ENCODE measurements at places on chromosomes 5 and 9.
A peak's percentile ranks its signal among the peaks of the same experiment; 100 is the strongest.

GRCh38 chr9:124652203-124652602 lies 118.9 kb downstream of the NR6A1 start:
- DNase-seq, result no peak

DNA sequence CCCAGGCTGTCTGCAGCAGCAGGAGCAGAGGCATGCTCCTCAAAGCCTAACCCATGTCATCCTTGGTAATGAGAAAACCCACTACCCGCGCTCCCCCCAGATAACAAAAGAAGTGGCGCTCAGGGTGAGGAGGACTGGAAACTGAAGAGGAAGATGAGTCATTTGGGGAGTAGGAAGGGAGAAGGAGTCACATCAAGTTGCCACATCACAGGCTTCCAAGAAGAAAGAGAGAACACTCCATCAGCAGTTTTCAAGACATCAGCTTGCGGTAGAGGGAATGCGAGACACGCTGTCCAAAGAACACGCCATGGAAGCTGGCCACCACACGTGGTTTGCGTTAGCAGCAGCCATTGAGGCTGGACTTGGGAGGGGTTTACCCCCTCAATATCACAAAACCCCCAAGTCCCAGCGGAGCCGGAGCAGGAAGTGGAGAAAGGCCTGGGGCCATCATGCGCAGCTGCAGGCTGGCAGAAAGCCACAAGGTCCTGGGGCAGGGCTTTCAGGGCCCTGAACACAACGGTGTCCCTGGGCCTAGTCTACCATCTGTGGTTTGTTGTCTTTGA lies 41.5 kb downstream of the SH3PXD2B start:
- peak; percentile 71 for DNase-seq

- no peak for DNase-seq
Measured at GRCh38 chr5:82512025-82512424, 233.9 kb upstream of the RPS23 start.

DNA sequence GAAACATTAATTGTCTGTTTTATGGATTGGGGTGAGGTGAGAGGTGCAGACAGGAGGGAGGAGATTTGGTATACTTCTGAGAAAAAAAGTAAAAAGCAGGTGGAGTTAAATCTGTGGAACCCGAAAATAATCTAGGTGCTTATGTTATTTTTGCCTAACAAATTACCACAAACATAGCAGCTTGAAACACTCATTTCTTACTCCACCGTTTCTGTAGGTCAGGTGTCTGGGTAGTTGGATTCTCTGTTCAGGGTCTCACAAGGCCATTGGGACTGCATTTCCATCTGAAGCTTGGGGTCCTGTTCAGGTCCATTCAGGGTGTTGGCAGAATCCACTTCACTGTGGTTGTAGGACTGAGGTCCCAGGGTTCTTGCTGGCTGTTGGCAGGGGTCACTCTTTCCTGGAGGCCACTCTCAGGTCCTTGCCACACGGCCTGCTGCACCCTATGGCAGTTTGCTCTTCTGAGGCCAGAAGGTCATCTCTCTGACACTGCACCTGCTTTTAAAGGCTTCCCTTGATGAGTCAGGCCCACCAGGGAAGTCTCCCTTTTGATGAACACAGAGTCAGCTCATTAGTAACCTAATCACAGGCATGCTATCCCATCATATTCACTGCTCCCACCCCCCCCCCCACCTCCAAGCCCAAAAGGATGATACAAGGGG lies 82.2 kb downstream of the TRIO start:
- no peak for DNase-seq

- DNase-seq, result no peak
Measured at GRCh38 chr9:120737416-120738165, 23.3 kb upstream of the MEGF9 start.

DNA sequence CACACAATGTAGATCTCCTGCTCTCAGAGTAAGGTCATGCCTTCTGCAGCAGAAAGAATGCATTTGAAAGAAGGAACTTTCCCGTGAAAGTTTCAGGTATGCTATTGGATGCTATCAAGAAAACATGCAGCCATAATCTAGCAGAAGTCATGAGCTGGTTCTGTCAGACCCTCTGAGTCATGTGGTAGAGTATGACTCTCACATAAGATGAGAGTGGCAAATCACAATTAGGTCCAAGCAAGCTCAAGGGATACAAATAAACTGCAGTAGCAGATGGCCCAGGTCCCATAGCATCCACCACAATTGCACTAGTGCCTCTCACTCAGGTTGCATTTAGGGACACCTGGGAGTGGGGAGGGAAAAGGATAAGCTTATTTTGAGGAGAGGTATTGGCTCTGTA lies 292.8 kb downstream of the ASTN2 start:
- DNase-seq, result no peak

GRCh38 chr5:103513701-103514100 lies 48.9 kb downstream of the NUDT12 start:
- DNase-seq, result no peak

DNA sequence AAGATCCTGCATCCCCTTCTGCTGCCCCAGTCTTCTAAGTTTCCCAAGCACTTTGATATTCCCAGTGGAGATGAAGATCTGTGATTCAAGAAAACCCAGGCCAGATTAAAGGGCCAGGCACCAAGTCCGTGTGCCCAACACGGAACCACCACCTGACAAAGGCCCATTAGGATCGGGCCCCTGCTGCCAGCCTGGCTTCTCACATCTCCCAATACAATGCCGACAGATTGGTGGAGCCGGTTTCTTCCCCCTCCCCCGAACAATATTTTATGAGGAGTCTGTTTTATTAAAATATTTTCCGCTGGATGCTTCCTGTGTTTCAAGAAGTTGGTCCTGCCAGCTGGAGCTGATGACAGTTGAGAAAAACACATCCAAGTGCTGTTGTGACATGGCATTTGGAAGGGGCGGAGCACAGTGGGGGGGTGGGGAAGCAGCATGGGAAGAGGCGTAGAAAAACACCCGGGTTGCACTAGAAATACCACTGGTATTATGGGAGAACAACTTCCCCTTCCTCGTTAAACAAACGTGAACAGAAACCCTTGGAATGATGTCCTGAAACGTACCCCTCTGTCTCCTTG lies 45.0 kb downstream of the CRB2 start:
- DNase-seq, result no peak

DNA sequence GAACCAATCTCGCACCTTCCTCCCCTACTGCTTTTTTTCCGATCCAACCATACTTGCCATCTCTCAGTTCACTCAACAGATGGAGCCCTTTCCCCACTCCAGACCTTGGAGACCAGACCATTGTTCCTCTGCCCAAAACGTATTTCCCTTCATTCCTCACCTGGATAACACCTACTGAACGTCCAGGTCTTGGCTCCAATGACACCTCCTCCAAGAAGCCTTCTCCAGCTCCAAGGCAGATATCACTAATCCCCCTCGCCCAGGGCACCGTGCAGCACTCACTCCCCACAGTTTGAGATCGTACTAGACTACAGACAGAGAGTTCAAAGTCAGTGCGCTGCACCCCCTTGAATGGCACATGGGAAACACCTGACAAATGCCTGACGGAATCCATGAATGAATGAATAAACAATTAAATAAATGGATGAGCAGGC lies 47.1 kb upstream of the AKNA start:
- peak; percentile 26 for DNase-seq

GRCh38 chr9:18969128-18969527 lies 63.9 kb downstream of the SAXO1 start:
- no peak for DNase-seq

DNA sequence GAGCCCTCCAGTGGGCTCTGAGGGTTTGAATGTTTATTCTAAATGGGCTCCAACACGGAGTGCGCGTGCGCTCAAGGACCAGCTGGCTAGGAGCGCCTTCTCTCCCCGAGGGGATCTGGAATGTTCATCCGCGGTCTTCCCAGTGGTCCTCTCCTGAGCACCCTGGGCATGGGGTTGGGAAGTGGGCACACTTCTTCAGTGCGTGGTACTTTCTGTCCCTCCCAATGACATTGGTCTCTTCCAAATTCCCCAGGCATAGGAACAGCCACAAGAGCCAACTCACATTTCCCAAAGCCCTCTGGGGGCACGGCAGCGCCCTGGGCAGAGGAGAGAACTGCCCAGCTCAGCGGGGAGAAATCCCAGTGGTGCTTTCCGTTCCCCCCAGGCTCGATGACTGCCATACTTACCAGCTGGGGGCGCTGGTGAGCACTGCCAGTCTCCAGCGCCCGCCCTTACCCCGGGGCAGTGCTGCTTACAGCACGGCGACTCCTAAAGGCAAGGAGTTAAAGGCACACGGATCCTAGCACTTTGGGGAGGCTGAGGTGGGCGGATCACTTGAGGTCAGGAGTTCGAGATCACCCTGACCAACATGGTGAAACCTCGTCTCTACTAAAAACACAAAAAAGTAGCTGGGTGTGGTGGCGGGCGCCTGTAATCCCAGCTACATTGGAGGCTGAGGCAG lies 29.9 kb upstream of the OBP2B start:
- DNase-seq, result peak; percentile 25

GRCh38 chr5:6475626-6476312 lies 27.1 kb downstream of the UBE2QL1 start:
- DNase-seq, result no peak

DNA sequence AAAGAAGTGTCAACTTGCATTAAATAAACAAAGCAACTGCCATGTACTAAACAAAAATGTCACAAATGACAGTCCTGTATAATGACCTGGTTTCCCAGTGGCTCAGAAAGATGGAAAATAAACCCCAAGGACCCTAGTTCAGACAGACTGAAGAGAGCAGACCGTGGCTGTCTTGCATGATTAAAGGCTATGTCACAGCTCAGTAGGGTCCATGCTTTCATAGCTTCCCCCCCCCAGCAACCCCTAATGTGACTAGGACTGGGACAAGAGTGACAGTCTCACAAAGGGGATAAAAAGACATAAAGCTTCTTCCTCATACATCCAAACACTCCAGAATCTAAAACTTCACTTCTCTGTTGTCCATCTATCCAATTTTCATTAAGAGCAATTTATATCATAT lies 113.6 kb downstream of the NR6A1 start:
- no peak for DNase-seq

GRCh38 chr5:36177715-36178523 lies 26.0 kb downstream of the SKP2 start:
- DNase-seq, result no peak

GRCh38 chr5:116484645-116485044 lies 90.0 kb downstream of the SEMA6A start:
- no peak for DNase-seq

DNA sequence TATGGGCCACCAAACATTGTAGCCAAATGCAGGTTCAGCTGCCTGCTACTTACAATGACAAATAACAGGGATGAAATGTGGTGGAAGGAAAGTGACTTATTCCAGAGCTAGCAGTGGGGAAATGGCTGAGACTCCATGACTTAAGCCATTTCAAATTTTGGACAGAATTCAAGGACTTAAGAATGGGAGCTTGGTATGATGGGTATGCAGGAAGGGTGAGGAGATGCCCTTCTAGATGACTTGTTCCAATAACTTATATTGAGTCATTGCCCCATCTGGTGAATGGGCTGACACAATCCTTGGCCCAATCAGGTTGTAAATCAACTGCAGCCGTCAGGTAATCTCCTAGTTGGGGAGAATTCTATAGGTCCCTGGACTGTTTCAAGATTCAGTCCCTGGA lies 230.7 kb upstream of the SGCD start:
- no peak for DNase-seq

DNA sequence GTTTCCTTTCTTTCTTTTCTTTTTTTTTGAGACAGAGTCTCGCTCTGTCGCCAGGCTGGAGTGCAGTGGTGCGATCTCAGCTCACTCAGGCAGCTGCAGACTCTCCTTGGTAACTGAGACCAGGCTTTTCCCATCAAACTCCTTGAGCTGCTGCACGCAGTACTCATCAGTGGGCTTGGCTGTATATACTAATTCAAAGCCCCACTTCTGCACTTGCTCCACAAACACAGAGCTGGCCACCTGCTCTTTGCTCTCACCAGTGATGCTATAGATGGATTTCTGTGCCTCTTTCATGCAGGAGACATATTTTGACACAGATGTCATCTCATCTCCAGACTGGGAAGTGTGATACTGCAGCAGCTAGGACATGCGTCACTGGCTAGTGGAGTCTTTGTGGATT lies 252.7 kb downstream of the AP3B1 start:
- DNase-seq, result no peak

GRCh38 chr9:19660019-19660418 lies 128.8 kb downstream of the SLC24A2 start:
- DNase-seq, result no peak

GRCh38 chr9:33464045-33464636 lies 9.6 kb downstream of the NOL6 start:
- no peak for DNase-seq

DNA sequence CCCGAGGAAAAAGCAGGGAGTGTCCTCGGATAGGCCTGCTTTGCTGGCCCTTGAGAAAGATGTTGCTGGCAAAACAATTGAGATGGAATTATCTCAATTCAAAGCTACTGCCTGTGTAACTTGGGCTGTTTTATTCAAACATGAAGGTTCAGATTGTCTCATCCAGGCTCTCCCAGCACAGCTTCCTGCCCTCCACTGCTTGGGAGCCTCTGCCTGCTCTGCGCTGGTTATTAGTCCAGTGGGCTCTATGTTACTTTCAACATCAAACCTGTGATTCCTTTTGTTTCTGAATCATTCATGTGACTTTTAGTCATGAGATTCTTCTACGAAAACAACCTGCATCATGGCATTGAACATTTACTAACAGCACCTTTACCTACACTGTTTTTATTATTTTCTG lies 123.2 kb downstream of the SNCAIP start:
- no peak for DNase-seq

- DNase-seq, result no peak
Measured at GRCh38 chr9:98083061-98083501, 26.5 kb downstream of the NANS start.

GRCh38 chr9:114491430-114492003 lies 13.8 kb downstream of the WHRN start:
- no peak for DNase-seq

DNA sequence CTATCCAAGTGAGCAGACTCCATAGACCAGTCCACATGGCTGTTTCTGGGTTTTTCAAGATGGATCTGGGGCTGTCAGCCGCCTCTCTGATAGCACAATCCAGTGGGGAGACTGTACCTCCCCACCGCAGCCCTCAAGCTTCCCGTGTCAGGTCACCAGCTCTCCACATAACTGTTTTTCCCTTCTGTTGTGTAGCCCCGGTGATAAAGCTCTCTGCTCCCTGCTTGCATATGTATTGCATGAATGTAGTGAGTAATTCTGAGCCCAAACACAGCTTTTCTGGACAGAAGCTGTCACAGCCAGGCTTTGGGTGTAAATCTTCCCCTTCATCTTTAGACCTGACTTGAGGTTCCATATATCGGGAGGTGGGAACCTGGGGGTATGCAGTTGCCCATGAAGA lies 23.1 kb upstream of the CFAP157 start:
- no peak for DNase-seq

- DNase-seq, result no peak
Measured at GRCh38 chr9:98185611-98186171, 6.7 kb downstream of the CORO2A start.

DNA sequence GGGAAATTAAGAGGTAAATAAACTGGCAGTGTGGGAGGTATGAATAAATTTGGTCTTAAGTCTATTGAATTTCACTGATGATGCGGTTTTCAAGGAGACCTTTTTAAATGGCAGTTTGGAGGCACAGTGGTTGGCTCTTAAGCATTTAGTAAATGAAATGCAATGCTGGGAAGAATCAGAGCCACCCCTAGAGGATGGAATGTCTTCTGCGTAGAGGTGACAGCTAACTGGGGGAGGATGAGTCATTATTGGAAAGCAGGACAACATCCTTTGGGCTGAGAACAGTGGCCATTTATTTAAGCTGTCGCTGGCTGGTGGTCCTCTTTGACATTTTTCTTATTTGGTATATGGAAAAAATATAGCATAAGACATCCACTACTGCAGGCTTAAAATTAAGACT lies 163.2 kb downstream of the SH3GL2 start:
- no peak for DNase-seq

GRCh38 chr9:91483189-91483691 lies 59.6 kb upstream of the NFIL3 start:
- no peak for DNase-seq
